ENCODE measurements at places on chromosomes 6 and 20.
A peak's percentile ranks its signal among the peaks of the same experiment; 100 is the strongest.

DNA sequence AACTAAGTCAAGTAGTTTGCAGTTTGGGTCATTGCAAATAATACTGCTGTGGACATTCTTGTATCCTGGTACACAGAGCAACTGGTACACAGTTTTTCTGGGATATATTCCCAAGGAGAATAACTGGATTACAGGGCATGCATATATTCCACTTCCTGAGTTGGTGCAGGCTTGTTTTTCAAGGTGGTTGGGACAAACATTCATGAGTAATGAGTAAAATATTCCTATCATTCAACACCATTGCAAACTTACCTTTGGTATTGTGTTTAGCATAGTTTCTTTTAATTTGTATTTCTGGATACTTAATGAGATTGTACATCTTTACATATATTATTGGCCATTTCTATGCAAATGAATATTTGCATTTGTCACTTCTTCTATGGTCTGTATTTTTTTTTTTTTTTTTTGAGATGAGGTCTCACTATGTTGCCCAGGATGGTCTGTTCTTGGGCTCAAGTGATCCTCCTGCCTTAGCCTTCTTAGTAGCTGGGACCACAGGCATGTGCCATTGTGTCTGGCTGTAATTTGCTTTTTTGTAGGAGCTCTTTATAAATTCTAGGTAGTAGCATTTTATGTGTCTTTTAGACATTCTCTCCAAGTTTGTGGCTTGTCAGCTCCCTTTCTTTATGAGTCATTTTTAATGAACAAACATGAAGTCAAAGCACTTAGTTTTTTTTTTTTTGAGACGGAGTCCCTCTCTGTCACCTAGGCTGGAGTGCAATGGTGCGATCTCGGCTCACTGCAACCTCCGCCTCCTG is 158.7 kb downstream of the SOX4 start:
- no peak for DNase-seq

DNA sequence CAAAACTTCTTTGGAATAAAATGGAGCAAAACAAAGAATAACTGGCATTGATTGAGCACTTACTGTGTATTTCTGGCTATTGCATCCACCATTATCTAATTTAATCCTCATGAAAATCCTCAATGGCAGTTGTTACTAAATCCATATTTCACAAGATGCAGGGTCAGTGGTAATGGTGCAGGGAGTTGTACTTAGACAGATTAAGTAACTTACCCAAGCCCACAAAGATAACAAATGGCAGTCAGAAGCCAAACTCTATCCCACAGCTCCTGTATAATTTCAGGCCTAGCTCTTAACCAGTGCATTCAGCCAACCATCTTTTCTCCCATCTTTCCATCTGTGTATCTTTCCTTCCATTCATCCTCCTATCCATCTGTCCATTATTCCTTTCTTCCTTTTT is 29.3 kb upstream of the SSTR4 start:
- no peak for DNase-seq

- no peak for DNase-seq
Observed at GRCh38 chr20:6623989-6624388, 143.5 kb upstream of the BMP2 start.

DNA sequence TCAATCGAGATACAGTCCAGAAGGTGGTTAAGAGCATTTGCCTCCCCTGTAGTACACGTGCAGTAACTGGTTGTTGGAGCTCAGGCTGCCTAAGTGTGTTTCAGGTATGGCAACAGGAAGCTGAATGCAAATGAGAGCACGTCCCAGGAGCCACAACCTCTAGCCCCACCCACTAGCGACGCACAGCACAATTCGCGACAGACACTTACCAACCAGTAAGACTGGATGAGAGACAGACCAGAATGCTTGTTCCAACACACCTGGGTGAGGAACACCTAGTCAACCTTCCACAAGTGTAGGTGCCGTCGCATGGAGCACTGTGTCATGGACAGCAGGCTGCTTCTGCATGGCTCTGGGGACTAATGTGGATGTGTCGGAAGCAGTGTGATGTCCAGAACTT is 7.2 kb upstream of the SERPINB1 start:
- DNase-seq, result no peak

DNA sequence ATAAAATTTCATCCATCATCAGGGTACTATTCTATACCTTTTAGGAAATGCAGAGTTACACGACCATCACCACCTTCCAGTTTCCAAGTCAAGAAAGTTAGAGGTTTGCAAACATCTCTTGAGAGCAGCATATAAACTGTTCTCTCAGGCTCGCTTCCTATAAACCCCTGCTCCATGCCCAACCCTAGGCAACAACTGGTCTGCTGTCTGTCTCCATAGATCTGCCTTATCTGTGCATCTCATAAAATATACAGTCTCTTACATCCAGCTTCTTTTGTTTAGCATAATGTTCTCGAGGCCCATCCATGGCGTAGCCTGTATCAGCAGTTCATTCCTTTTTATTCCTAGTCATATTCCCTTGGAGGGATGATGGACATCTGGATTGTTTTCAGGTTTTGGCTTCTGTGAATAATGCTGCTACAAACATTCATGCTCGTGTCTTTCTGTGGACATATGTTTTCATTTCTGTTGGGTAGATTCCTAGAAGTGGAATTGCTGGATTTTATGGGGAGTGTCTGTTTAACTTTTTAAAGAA is 6.1 kb downstream of the PTPRT start:
- DNase-seq, result no peak

GRCh38 chr20:45299786-45300185 is 6.9 kb upstream of the RBPJL start:
- DNase-seq, result no peak

GRCh38 chr6:83432636-83433035 is 1.8 kb upstream of the ME1 start:
- no peak for DNase-seq

DNA sequence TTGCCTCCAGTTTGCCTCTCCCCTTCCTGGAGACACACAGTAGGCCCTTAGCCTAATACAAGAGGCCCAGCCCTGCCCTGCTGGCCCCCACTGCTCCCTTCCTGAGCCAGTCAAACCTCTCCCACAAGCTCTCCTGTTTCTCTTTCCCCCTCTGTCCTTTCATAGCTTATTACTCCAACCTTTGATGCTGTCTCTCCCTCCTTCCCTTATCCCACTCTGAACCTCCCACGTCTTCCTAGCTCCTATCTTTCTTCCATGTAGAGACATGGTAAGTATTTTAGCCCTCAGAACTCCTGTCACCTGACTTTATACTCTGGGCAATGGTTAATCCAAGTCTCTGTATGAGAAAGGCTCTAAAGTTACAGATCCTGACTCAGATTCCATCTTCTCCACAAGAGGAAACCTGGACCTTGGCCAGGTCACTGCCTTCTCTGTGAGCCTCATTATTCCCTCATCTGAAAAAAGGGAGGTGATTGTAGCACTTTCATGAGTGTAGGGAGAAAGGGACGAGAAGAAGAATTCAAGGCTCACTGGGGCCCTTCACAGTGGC is 6.7 kb downstream of the TGIF2 start:
- DNase-seq, result peak; percentile 82

DNA sequence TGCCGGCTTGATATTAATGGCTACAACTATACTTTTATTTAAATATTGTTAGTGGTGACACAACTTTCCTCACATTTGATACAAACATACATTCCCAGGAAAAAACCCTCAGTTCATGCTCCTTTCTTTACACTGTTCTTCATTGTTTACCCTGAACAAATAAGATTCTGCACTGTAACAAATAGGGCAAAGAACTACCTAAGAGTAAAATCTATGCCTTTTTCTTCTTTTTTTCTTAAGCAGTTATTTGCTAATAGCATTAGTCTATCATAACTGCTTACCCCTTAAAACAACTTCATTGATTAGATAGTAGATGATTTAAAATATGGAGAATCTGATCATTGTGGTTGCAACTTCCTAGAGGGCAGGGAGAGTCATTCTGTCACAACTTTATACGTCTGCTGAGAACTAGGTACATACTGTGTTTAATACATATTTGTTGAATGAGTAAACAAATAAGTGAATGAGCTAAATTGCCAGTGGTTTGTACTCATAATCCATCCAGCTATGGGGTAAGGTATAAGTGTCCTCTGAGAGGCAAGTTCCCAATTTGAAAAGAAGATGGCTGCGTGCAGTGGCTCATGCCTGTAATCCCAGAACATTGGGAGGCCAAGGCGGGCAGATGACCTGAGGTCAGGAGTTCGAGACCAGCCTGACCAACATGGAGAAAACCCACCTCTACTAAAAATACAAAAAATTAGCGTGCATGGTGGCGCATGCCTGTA is 161.0 kb downstream of the CDK19 start:
- no peak for DNase-seq

DNA sequence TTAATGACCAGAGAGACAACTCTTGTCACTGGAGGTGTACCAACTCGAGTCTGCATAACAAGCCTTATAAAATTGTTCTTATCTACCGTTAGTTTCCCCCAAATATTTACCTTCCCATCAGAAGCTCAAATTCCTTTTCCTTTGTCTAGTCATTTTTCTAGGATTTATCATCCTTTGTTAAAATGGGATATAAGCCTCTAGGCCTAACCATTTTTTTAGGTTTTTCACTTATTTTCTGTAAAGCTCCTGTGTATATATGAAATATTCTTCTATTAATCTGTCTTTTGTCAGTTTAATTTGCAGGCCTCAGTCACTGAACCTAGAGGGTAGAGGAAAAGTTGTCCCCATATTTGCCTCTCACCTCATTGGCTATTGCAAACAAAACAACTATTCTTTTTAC is 99.6 kb upstream of the TNFAIP3 start:
- no peak for DNase-seq

GRCh38 chr20:17449031-17449430 is 82.1 kb downstream of the BFSP1 start:
- no peak for DNase-seq

DNA sequence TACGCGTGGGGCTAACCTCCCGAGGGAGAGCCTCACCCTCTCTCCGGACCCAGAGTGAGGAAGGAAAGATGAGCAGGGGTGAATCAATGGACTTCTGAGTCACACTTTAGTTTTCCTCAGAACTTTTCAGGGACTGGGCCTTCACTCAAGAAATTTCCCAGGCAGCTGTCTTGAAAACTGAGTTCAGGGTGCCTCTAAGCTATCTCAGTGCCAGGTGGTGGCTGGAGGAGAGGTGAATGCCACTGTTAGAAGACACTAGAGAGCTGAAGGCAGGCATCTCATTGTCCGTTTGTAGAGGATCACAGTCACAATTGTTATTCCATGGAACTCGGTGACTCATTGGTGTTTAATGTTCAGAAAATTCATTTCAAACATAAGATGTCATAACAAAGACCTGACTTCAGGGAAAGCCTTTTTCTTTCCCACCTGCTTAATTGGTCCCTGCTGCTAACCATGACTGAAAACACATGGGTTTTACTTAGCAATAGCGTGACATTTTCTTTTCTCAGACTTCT is 5.3 kb upstream of the SERPINB6 start:
- DNase-seq, result peak; percentile 54

DNA sequence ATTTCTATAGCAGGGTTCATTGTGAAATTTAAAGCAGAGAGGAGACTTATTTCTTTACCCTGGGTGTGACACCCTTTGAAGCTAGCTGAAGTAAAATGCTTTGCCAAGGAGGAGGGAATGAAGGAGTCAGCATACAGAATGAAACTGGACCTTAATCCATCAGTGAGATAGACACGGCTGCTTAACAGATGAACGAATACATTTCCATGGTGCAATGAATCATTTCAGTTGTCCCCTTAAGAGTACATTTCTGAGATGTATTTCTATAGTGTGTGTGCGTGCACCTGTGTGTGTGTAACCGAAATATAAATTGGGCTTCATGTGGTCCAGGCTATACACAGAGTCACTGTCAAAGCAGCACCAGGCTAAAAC is 73.8 kb upstream of the CD93 start:
- no peak for DNase-seq

DNA sequence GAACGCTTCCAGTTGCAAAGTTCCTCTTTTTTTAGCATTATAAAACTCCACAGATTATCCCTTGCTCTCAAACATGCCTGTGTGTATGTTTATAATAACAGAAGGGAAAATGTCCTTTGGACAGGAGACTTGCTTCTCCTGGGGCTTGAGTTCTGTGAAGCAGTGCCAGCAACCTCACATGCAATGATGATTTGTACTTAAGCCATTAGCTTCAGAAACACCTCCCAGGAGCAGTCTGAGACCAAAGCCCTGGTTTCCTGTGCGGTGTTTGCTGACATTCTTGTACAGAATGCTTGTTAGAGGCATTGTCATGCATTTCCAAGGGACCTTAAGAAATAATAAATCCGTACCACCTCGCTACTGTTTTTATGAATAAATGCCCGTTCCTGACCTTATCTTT is 752.8 kb downstream of the CBLN4 start:
- no peak for DNase-seq
